ENCODE measurements at places on chromosomes 7 and 10.

DNA sequence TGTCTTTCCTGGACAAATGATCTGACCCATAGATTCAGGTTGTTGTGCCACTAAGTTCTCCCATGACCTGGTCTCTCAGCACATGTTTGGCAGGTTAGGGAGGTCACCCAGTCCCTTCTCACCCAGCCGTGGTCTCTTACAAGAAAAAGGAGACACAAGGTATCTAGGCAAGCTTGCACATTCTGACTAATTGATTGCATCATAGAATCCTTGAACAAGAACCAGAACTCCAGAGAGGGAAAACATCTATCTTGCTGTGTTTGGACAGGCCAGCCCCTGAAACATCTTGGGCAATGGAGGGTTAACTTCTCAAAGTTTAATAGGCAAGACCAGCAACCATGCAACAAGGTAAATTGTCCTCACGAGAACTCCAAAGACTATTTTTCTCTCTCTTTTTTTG is 8.5 kb upstream of the HK1 start:
- no peak for DNase-seq

- no peak for DNase-seq
These were observed 125.5 kb downstream of the TRIL start for GRCh38 chr7:28832669-28833068.

DNA sequence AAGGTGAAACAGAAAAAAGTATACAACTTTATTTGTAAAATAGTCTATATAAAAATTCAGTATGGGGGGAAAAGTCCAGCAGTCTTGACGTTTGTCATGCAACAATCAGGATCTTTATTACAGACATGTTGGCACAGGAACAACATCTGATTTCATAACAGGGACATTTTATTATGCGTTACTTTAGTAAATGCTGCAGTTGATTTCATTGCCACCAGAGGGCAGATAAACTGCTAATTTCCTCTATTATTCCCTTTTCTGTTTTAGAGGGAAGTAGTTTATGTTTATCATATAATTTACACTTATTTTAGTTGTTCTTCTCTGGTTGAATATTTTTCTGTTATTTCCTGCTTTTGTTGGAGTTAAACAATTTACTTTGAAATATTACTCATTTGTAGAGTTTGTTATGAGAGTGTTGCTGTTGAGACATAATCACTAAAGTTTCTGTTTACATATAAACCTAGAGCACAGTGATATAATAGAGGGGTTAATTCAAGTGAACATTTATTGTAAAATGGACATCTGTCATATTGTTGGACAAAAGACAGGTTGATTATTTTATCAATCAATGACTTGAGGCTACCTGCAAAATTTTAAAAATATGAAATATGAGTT is 3.3 kb downstream of the PLXDC2 start:
- DNase-seq = peak; percentile 13

- no peak for DNase-seq
These were observed 394.7 kb downstream of the TFEC start for GRCh38 chr7:115635876-115636275.

- DNase-seq = no peak
These were observed 99.5 kb downstream of the ELFN1 start for GRCh38 chr7:1769286-1770200.

- no peak for DNase-seq
These were observed 712 bp downstream of the ITPRIP start for GRCh38 chr10:104337521-104337984.

All from hematopoietic multipotent progenitor cell treated with erythropoietin and hydrocortisone succinate and interleukin-3 and kit ligand, for 15 days (in vitro differentiated cells).